ENCODE measurements at places on chromosomes 16 and 17.

DNA sequence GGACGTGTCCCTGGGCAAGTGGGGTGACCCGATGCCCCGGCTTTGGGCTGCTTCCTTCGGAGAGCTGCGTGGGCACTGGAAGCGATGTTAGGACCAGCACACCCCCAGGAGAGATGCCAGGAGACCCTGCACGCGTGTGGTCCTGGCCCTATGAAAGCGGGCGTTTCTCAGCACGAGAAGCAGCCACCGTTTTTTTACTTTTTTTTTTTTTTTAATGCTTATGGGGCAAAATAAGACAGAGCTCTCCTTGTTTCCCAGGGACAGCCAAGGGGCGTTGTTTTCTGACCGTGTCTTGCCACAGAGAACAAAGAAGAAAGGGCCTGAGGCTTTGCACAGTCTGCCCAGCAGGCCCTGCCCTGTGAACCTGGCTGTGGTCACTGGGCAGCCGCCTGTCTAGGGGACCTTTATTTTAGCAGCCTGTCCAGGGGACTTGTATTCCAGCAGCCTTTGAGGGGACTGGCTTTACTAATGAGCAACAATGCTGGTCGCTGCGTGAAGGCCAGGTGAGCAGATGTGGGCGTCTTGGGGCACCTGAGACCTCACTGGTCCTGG lies 996 bp downstream of the SLC25A10 start:
- no peak for DNase-seq

GRCh38 chr16:2207872-2208271 lies 2.6 kb downstream of the MLST8 start:
- DNase-seq = no peak

DNA sequence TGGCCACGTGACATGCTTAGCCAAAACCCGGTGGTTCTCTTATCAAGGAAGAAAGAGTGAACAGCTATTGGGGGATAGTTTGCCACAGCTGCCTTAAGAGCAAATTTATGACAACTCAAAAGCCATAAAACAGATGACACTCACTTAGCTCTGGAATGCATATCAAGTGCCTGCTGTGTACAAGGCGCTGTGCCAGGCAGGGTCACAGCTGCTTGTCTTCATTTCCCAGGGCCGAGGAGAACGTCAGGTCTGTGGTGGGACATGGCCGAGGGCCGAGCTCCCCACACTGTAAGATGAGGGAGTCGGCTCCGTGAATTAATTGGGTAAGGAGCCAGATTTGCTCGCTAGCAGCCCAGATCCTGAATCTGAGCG lies 14.0 kb downstream of the EEF2K start:
- DNase-seq = peak; percentile 71

DNA sequence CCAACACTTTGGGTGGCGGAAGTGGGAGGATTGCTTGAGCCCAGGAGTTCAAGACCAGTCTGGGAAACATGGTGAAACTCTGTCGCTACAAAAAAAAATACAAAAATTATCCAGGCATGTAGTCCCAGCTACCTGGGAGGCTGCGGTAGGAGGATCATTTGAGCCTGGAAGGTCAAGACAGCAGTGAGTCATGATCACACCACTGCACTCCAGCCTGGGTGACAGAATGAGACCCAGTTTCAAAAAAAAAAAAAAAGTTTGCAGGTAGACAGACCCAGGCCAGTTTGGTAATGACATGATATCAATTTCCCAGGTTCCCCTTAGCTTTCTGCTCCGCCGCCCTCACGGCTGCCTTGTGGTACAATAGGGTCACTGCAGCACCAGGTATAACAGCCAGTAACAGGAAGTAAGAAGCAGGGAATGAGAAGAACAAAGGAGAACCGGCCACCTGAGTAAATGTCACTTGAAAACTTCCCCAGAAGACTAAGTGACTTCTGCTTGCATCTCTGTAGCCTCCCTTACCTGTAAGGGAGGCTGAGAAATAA lies 201.2 kb upstream of the HSBP1 start:
- DNase-seq = no peak

DNA sequence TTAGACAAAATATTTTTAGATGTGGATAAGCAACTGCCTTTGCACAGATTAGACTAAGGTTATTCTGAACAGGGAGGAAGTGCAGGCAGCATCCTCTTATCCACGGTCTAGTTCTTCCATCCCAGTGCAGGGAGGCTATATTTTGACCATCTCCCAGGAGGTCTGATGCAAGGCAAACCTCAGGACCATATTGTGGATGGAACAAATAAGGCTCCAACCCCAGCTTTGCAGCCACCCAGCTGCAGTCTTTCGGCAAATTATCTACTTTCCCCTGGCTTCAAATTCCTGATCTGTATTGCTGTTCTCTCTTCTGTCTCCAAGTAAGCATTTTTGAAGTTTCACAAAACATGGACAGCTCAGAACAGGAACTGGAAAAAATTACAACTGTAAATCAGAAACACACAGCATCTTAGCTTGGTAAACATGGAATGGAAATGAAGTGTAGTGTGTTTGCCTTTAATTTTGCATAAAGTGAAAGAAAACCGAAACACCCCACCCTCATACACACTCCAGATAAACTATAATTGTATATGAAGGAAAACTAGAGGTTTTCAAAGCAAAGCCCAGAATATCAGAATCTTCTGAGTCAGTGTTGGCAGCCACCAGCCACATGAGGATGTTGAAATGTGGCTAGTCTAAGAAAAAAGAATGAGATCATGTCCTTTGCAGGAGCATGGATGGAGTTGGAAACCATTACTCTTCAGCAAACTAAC lies 33.5 kb upstream of the MON1B start:
- no peak for DNase-seq

DNA sequence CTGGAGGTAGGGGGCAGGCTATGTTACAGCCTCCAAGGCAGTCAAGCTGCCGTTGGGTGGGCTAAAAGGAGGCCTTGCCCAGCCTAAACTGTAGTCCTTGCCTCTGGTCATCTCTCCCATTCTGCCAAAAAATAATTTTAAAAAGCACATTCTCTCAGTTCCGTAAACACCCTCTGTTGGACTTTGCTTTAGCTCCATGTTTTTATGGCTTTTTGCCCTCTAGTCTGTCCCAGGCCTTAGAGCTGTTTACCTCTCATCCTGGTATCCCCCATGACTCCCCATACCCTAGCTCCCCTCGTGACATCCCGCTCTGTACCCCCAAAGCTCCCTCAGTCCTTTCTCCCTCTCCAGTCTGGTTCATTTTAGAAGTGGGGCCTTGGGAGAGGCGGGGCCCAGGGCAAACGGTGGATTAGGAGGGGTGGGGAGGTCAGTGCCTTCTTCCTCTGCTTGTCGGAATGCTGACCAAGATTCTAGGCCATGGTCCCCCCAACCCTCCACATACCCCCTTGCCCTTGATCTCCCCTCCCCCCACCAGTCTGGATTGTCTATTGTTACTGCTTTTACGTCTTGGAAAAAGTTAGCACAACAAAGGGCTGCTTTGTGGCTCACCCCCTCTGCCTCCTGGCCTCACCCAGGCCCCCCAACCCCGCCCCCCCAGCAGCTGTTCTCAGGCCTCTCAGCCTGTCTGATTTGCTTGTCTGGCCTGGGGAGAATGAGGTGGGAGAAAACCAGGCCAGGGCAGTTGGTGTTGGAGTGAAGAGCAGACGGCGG lies 18.4 kb downstream of the GJD3 start:
- no peak for DNase-seq

DNA sequence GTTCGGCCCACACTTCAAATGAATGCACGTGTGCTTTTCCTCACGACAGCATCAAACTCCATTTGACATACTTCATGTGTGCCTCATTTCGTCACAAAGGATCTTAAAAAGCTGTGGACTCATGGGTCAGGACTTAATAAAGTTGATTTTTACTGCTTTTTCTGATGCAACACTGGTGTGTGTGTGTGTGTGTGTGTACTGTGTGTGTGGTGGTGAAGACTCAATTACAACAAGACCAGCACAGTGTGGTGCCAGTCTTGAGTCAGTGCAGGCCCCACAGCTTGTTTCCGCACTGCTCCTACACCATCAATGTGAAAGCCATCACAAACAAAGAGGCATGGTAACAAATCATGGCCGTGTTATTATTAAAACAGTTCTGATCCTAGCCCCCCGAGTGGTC lies 17.7 kb downstream of the CDIP1 start:
- DNase-seq = no peak

GRCh38 chr17:3751836-3752235 lies 28.1 kb downstream of the HASPIN start:
- no peak for DNase-seq

DNA sequence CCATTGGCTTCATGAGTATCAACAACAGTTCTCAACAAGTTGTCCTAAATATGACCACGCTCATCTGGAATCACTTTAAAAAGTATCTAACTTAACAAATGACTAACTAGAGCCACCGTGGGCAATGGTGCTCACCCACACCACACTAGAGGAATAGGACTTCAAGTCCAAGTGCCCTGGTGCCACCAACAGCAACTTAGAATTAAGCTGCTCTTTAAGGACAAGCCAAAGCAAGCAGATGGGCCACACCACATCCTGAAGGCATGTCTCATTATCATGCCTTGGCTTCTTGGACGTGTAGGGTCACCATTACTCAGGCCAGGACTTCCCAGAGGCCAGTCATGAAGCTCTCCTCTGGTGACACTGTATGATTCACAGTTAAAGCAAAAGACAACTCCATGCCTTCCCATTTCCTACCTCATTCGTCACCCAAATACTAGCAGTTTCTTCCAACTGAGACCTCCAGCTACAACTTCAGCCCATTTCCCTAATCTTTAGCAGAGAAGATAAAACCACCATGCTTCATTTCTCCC lies 9.4 kb upstream of the SLC6A4 start:
- DNase-seq = no peak

- DNase-seq = peak; percentile 35
These were observed 50.8 kb downstream of the TBC1D26 start for GRCh38 chr17:15782866-15783265.

GRCh38 chr17:17725011-17725751 lies 43.9 kb downstream of the RAI1 start:
- DNase-seq = no peak

- DNase-seq = no peak
These were observed 3.7 kb upstream of the ZNF19 start for GRCh38 chr16:71492786-71493185.

GRCh38 chr16:15958703-15959348 lies 9.4 kb downstream of the ABCC1 start:
- DNase-seq = no peak

DNA sequence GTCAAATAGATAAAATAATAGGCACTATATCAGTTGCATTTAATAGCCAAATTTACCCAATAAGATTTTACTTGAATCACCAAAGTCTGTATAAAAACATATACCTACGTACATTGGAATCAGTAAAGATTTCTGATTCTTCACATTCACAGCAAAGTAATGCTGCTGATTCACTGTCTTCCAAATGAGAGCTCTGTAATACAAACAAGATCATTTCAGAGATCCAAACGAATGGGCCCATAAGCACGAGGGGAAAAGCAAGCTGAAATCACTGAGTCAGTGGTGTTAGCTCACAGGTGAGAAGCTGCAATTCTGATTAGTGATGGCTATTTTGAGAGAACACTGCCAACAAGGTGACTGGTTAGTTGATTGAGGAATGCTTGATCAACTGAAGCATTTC lies 81.3 kb downstream of the SSH2 start:
- DNase-seq = no peak

DNA sequence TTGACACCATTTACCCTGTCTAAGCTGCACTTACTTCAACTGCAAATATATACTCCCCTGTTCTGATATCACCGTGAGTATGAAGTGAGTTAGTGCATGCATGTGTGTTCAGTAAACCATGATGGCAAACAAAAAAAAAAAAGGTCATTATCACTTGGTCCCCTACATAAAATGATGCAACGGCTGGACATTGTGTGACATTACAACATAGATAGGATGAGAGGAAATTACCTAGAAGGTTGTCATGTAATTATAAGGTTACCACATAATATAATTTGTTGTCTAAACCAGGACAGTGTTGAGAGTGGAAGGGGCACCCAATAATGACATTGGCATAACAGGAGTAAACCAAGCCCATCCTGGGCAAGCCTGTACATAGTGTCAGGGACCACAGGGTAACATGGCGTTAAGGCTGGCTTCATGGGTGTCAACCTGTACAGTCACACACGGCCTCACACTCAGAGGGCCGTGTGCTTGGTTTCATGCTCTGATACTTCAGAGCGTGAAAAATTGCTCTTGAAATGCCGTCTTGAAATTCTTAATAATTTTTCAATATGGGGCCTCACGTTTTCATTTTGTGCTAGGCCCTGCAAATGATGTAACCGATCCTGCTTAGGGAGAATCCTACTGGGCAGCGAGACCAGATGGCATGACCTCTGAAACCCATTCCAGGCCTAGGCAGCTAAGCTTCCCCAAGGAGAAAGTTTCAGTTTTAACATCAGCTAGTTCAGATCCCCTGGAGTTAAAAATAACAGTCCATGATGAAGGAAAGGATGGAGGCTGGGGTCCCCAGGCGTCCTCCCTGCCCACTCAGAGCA lies 106.1 kb downstream of the AXIN2 start:
- DNase-seq = no peak

- DNase-seq = no peak
These were observed 9.2 kb downstream of the HERPUD1 start for GRCh38 chr16:56941092-56941491.

- no peak for DNase-seq
These were observed at the start of gene RBFOX1 for GRCh38 chr16:7332611-7333010. TSS of gene RBFOX1 (plus strand) at chr16:7332845.

- no peak for DNase-seq
These were observed 180.8 kb downstream of the XYLT1 start for GRCh38 chr16:17289674-17290635.

DNA sequence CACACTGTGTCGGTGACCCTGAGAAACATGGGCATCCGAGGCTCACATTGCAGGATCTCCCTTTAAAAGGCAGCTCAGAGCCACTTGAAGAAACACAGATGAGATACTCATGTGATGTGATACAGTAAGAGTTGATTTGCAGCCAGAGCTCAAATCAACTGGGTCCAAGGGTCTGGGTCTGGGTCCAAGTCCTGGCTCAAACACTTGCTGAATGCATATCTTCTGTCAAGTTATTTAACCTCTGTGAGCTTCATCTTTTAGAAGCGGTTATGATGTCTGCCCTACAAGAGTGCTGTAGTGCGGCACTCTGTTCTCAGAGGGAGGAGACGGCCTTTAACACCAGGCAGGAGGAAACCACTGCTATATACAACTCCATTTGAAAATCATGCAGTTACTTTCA lies 6.4 kb downstream of the KRT38 start:
- DNase-seq = peak; percentile 34

- no peak for DNase-seq
These were observed 28.3 kb upstream of the TEX2 start for GRCh38 chr17:64291268-64291851.

DNA sequence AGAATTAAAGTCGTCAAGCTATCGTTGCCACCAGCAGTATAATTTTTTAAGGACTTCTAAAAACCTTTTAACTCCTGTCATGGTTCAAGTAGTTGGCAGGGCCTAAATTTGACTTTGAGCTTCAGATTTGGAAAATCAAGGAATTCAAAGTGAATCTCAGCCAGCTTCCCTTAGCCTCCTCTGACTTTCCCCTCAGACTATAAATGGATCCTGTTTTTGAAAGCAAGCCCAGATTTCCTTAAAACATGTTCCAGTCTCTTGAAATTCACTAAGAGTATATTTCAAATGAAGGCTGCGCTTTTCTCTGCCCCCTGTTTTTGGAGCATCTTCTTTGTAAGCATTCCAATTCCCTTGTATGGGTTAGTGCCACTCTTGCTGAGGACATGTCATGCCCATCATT lies 101.8 kb upstream of the CDH8 start:
- DNase-seq = no peak

- no peak for DNase-seq
These were observed 11.9 kb downstream of the SLC7A6 start for GRCh38 chr16:68276223-68276622.

Data from large intestine (tissue), 12 donors.